Mucosa of descending colon (tissue), 3 donors: ENCODE measurements at places on chromosomes 2 and 18. TPM values are rescaled to one million over a fixed set of nuclear protein-coding genes. Genes with fewer than 3 reads are reported as not detected.

The AQP12A gene
- total RNA-seq: 18.9 TPM

DNA sequence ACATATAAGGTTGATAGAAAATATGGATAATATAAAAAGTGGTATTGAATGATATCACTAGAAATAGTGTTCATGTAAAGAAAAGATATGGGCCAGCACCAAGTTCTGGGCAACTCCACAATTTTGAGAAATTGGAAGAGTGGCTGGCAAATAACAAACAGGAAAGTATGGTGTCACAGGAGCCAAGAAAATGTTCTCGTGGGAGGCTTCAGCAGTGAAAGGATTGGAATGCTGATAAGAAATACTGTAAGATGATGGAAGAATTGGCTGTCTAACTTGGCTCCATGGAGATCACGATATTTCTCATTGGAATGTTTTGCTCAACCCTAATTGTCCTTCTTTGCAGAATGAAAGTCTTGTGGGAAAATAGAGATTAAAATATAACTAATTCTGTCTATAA, 856.8 kb downstream of the DPP10 start:
- no peak for DNase-seq

The MFSD6 gene
- total RNA-seq: 73.2 TPM

The SAG gene
- not detected for total RNA-seq
